ENCODE measurements at places on chromosomes 7 and 10. TPM values are rescaled to one million over a fixed set of nuclear protein-coding genes. Genes with fewer than 3 reads are reported as not detected.

GOT1 gene
- polyA plus RNA-seq, result 87.4 TPM

- no peak for DNase-seq
These were observed 203.0 kb downstream of the HIBADH start for GRCh38 chr7:27459731-27460053.

GRCh38 chr10:91891125-91892001 is 17.9 kb downstream of the FGFBP3 start:
- DNase-seq, result no peak

GRCh38 chr7:155911471-155912105 is 99.3 kb upstream of the SHH start:
- no peak for DNase-seq

- DNase-seq, result no peak
These were observed 10.4 kb upstream of the USP54 start for GRCh38 chr10:73601486-73601921.

- peak; percentile 47 for DNase-seq
These were observed 90.8 kb downstream of the CREM start for GRCh38 chr10:35217455-35217854.

DNA sequence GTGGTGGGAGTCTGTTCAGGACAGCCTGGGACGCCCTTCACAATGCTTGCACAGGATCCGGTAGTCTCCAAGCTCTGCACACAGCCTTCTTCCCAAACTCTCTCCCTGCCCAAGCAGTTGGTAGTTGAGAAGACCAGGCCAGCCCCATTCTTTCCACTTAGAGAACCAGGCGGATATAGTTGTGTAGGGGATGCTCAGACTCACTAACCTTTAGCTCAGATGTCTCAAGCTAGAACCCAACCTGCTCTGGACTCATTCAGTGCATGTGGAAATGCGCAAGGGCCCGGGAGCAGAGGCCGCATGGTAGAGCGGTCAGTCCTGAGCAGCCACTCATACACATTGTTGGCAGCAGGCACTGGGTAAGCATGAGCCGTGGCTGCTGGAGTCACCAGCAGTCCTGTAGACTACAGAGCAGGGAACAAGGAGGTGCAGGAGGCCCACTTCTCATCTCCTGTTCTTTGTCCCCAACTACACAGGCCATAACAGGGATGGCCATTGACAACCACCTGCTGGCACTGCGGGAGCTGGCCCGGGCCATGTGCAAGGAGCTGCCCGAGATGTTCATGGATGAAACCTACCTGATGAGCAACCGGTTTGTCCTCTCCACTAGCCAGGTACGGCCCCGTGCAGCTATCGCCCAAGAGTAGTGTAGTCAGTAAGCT is 17.2 kb upstream of the C10orf53 start:
- no peak for DNase-seq

DNA sequence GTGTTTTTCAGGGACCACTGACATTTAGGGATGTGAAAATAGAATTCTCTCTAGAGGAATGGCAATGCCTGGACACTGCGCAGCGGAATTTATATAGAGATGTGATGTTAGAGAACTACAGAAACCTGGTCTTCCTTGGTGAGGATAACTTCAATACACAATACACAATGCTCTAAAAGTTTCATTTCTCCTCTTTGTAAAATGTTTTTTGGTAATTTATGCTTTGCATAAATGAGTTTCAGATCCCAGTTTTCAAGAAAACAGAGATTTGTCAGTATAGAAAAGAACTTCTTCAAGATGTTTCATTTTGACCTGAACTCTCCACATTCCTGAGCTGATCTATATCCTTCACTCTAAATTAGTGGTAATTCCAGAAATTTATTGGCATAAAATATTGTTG is 14.2 kb downstream of the ZNF92 start:
- DNase-seq, result no peak

Measured in right renal cortex interstitium (tissue), 3 donors.